ENCODE measurements at places on chromosomes 6 and 20.
A peak's percentile ranks its signal among the peaks of the same experiment; 100 is the strongest.

GRCh38 chr6:22017766-22018165, 279.1 kb downstream of the PRL start:
- no peak for DNase-seq

DNA sequence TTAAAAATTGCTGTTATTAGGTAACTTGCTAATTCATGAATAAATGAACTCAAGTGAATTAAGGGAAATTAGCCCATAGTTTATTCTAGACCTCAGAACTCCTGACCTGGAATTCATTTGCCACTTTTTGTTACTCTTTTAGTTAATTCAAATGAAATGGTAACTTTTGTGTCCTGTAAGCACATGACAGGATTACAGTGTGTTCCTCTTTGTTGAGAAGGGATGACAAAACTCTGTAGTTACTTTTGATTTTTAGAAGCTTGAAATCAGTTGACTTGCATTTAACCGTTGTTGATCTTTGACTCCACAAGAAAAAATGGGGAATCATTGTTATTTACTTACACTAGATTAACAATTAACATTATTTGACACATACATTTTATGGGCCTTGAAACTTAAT, 6.2 kb downstream of the SLC9A8 start:
- no peak for DNase-seq

GRCh38 chr20:11063444-11063843, 389.6 kb upstream of the JAG1 start:
- DNase-seq, result no peak

DNA sequence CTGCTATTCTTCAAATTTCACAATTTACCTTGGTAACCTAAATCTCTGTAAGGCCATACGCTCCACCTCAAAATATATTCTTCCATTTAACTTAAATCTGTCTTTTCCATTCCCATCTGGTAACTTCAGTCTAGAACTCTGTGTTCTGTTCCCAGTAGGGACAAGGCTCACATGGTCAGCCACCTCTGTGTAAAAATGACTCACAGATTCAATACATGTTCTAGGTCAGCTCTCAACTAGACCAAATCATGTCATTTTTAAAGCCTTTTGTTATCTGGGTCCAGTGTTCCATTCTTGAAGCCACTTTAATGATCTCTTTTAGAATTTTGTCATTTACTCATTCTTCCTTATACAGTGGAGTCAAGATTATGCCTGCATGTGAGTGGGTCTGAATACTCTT, 315.6 kb upstream of the CITED2 start:
- no peak for DNase-seq

GRCh38 chr20:31661625-31662371, 24.1 kb downstream of the COX4I2 start:
- DNase-seq, result peak; percentile 68

GRCh38 chr6:17475606-17476244, 82.3 kb downstream of the CAP2 start:
- DNase-seq, result no peak

GRCh38 chr6:17211101-17211500, 70.1 kb upstream of the RBM24 start:
- no peak for DNase-seq

DNA sequence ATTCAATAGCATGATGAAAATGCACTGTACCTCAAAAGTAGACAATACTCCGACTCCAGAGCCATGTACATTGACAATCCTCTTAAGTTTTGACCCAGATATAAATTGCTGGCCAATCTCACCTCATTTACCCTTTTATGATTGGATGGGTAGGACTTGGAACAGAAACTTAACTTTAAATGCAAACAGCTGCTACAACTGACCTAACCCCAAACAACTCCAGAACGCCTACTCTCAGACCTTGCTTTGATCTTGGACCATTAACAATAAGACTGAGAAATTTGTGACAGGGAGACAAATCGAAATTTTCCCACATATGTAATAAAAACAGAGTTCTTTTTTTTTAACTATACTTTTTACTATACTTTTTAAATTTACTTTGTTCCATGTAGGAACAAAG, 200.5 kb upstream of the MCHR2 start:
- no peak for DNase-seq

GRCh38 chr20:20207291-20207690, 155.0 kb downstream of the CFAP61 start:
- no peak for DNase-seq

DNA sequence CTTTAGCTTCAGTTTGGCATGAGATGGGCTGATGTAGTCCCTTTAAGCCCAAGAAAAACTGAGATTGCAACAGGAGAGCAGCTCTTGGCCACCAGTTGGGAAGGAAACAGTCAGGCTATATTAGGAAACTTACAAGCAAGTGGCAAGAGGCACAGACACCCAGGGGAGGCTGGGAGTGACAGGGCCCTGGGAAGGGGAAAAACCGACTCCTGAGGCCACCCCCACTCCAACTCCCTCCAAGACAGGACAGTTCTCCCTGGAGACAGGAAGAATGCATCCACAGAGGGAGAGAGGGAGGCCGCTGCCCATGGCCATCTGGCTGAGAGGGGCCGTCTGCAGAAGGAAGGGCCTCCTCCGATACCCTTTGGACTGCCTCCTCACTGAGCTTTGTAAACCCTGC, 20.5 kb downstream of the JPH2 start:
- no peak for DNase-seq

GRCh38 chr20:62603907-62604785, 38.2 kb upstream of the SLCO4A1 start:
- no peak for DNase-seq

DNA sequence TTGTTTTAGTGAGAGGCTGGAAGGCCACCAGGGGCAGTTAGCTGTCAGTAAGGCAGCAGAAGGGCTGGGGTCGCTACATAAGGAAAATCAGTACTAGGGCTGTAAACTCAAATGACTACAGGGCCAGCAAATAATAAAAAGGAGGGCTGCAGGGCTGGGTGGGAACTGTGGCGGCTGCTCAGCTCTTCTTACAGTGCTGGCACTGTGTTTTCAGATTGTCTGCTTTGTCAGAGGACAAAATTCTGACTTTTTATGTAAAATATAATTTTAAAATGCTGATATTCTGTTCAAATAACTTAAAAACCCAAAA, 23.2 kb downstream of the HLA-A start:
- no peak for DNase-seq

DNA sequence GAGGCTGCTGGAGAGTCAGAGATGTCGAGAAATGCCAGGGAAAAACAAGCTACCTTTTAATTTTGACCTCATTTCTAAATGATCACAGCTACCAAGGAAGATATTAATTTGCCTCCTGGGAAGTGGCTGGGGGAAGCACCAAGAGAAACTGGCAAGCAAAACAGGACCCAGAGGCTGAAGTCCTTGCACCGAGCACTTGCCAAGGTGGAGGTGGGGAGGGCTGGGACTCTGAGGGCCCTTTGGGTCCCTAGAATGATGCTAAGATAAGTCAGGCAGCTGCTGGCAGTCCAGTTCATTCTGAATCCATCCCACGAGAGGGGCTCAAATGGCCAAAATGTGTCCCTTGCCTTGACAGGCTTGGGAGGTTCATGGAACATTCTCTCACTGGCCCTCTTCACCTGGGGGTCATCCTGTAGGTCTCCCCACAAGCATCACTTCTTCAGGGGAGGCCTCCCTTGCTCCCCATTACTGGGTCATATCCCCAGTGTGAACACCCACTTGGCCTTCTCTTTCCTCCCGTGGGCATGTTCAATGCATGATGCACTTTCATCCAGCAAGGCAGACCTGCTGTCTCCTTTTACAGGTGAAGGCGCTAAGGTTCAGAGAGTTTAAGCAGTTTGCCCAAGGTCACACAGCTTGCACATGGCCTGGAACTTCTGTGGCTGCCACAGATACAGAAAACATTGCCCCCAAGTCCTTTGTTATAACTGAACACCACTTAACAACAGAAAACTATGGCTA, 39.1 kb upstream of the BLCAP start:
- no peak for DNase-seq

GRCh38 chr6:79158856-79159516, 75.5 kb downstream of the HMGN3 start:
- DNase-seq, result no peak

GRCh38 chr20:24470746-24471582, 1.5 kb downstream of the SYNDIG1 start:
- no peak for DNase-seq

GRCh38 chr20:11350126-11351005, 567.3 kb upstream of the BTBD3 start:
- DNase-seq, result no peak

- DNase-seq, result no peak
Observed at GRCh38 chr6:75201901-75202672, 3.8 kb downstream of the COL12A1 start.

GRCh38 chr20:10074513-10074912, 39.7 kb downstream of the ANKEF1 start:
- DNase-seq, result no peak

DNA sequence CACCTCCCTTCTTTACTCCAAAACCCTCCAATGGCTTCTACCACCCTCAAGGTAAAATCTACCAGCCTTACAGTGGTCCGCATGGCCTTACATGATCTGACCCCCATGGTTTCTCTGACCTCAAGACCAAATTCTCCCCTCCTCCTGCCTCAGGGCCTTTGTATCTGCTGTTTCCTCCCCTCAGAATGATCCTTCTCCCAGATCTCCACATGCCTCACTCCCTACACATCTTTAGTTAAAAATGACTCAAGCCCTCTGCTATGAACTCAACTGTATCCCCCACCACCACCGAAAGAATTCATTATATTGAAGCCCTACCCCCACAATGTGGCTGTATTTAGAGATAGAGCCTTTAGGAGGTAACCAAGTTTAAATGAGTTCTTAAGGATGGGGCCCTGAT, 4.1 kb downstream of the SLC23A2 start:
- DNase-seq, result no peak

GRCh38 chr6:119717942-119718341, 368.4 kb upstream of the MAN1A1 start:
- DNase-seq, result no peak

DNA sequence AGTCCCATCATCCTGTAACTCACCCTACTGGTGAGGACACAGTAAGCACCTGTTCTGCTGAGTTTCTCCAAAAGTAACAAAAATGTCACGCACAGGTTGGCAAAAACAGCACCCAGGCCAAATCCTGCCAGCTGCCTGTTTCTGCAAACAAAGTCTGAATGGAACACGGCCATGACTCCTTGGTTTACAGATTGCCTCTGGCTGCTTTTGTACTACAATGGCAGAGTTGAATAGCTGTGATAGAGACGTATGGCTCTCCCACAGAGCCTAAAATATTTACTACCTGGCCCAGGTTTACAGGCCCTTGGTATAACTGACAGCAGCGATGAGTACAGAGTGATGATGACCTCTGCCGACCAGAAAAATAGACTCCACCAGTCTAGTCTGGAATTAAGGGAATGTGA, 52.6 kb downstream of the CNKSR3 start:
- DNase-seq, result no peak

GRCh38 chr6:36769676-36770499, 69.4 kb downstream of the CPNE5 start:
- DNase-seq, result no peak

DNA sequence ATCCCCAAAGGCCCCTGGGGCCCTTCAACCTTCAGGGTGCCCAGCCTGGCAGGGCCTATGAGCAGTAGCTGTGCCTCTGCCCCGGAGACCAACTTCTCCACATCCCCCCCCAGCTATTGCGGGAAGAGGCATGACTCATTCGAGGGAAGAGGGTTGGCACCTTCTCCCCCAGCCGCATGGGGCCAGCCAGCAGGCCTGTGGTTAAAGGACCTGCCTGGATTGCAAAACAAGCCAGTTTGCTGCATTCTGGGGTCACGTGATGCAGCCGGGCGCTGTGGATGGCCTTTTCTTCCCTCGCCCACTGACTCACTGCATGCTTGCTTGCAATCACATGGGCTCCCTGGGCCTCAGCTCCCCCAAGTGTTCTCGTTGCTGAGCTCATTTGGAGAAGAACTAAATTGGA, 182.5 kb downstream of the MAFB start:
- DNase-seq, result peak; percentile 4

GRCh38 chr6:170485159-170485558, 67.9 kb downstream of the PSMB1 start:
- no peak for DNase-seq

- no peak for DNase-seq
Observed at GRCh38 chr20:5636841-5637240, 113.4 kb upstream of the SHLD1 start.

- DNase-seq, result no peak
Observed at GRCh38 chr6:43933148-43933885, 163.3 kb downstream of the VEGFA start.

GRCh38 chr6:11773013-11773412, 5.6 kb downstream of the ADTRP start:
- no peak for DNase-seq

DNA sequence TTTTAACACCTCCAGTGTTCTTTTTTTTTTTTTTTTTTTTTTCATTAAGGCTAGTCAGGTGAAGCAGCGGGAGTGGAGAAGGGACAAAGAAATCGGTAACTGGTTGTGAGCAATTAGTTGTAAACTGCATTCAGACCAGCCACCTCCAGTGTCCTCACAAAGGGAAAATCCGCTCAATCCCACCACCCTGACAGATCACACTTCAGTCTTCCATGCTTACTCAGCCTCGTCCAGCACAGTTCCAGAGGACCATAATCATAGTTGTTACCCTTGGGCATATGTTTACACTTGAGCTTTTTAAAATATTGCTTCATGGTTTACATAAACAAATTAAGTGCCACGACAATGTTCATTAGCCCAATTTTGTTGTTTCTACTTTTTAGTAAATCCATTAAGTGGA, 10.2 kb downstream of the DYNLRB1 start:
- DNase-seq, result no peak

- no peak for DNase-seq
Observed at GRCh38 chr20:32988008-32988407, 16.2 kb downstream of the SUN5 start.

DNA sequence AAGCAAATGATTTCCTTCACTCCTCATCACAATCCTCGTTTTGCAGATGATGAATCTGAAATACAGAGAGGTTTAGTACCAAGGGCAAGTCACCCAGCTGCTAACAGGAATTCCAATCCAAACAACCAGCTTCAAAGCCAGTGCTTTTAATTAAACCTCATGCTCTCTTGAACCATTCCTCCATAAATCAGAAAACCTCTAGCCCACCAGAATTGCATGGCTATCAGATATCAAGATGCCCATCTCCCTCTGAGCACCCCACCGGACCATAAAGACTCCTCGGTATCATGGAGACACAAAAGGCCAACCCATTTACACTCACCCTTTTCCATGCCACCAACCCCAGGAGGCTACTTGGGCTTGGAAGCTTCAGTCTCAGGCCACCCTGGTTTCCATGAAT, 46.0 kb downstream of the TFAP2A start:
- DNase-seq, result no peak

DNA sequence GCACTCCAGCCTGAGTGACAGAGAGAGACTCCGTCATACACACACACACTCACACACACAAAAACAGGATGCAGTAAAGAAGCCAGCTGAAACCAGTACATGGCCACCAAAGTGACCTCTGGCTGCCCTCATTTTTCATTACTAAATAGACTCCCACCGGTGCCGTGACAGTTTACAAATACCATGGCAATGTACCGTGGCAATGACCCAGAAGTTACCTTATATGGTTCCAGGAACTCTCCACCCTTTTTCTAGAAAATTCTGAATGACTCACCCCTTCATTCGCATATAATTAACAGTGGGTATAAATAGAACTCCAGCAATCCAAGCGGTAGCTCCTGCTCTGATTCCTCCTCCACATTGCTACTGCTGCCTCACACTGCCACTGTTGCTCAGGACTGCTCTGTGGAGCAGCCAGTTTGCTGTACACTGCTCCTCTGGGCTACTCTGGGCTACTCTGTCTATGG, 57.7 kb downstream of the SNX5 start:
- no peak for DNase-seq

Data from activated T-cell treated with anti-CD3 and anti-CD28 coated beads for 48 hours (primary cell).